ENCODE measurements at places on chromosomes 7 and 10.

GRCh38 chr10:29973921-29974320 is 85.5 kb downstream of the JCAD start:
- DNase-seq: no peak

DNA sequence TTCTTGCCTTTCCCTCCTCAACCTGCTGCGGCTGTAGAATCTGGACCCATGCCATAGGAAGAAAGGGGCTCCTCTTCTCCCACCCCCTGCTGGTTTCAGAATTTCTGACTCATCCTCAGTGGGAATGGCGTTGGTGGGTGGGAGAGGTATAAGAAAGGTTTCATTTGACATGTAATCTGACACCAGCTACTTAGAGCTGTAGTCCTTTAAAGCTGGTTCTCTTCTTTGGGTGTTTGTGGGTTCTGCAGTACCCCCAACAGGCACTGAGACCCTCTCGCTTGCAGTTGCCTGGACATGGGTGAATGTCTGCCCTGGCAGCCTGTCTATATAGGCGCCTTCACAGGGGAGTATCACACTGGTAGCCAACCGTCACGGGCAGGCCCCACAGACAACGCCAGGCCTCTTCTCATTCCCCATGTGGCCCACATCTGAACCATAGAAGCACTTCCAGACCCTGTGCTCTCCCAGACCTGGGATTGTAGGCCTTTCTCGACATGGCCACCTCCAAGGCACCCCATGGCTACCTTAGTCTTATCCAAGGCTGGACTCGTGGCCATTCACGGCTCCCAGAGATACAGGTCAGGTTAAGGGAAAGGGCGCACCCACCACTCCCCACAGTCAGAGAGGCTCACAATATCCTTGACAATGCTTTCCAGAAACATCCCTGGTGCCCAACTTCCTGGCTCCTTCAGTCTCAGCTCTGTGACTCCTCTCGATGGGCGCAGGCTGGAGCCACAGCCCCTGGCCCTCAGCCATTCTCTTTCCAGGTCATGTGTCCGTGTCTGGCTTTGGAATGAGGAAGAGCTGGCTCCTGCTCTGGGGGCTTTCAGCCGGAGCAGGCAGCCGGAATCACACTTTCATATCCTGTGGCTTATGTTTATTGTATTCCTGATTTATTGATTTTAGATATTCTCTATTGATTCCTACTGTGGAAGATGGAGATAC is 17.5 kb downstream of the ZNF862 start:
- no peak for DNase-seq

- DNase-seq: no peak
Observed at GRCh38 chr10:103833731-103834365, 21.5 kb downstream of the SH3PXD2A start.

DNA sequence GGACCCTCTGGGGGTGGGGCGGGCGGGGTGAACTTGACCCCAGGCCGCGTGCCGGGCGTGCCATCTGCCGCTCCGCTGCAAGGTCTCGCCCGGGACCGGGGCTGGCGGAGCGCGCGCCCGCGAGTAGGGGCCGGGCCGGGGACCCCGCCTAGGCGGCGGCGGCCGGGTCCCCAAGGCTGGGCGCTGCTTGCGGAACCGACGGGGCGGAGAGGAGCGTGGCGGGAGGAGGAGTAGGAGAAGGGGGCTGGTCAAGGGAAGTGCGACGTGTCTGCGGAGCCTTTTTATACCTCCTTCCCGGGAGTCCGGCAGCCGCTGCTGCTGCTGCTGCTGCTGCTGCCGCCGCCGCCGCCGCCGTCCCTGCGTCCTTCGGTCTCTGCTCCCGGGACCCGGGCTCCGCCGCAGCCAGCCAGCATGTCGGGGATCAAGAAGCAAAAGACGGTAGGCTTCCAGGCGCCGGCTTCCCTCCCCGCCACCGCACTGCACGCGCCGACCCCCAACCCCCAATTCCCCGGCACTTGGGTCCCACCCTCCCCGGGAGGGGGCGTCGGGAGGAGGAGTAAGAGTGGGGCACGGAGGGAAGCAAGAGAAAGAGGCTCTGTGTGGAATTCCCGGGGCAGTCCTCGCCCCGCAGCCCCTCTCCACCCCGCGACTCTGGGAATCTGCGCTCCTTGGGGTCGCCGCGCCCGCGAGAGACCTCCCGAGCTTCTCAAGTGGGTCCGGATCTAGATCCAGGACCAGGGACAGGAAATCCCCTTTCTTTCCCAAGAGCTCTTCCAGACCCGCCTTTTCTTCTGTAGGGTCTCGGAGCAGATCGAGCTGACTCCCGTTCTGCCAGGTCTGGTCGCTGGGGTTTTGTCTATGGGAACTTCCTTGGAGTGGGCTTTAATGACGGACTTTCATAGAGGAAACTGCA is at the start of gene PAPSS2:
Gene PAPSS2, plus strand, starts transcription at position 308 of the 913 bp plus-strand sequence. Its CDS starts 104 bp downstream, at position 412.
- DNase-seq: peak; percentile 34

- no peak for DNase-seq
Observed at GRCh38 chr7:120052884-120053382, 220.0 kb upstream of the KCND2 start.

GRCh38 chr7:74355091-74355490 is 65.9 kb downstream of the CLIP2 start:
- peak; percentile 31 for DNase-seq

- no peak for DNase-seq
Observed at GRCh38 chr10:112407696-112408095, 33.8 kb downstream of the ACSL5 start.

- no peak for DNase-seq
Observed at GRCh38 chr7:29310625-29311024, 116.0 kb downstream of the CHN2 start.

DNA sequence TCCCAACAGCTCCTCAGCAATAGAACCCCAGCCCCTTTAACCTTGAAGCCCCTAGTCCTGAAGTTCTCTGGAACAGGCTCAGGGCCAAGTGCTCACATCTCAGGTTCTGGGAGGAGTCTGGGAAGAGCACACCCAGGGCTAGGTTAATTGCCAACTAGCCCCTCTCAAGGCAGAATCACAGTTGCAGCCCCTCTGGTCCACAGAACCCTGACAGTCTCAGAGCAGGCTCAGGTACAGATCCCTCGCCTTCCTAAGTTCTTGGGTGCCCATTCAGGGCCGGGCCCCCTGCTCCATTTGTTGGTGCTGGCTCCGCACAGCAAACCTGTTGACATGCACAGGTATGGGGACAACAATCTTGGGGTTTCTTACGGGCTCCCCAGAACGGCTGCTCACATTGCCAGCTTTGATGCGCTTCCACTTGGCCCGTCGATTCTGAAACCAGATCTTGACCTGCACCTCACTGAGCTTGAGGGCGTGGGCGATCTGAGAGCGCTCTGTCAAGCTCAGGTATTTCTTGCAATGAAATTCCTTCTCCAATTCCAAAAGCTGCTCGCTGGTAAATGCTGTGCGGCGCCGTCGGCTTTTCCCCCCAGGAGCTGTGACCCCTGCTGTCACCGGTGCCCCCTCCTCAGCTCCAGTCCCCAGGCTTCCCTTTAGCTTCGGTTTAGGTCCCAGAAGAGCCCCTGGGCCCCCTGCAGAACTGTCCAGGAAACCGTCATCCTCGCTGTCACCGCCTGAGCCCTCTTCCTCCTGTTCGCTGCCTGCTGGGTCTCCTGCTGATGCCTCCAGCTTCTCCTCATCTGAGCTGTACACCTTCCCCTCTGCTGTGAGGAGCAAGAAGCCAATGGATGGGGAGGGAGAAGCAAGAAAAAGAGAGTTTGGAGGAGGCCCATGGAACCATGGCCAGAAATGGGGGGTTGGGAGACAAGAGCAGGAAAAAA is 18.9 kb downstream of the GBX1 start:
- no peak for DNase-seq

GRCh38 chr7:131537571-131537978 is 18.9 kb downstream of the PODXL start:
- DNase-seq: no peak

DNA sequence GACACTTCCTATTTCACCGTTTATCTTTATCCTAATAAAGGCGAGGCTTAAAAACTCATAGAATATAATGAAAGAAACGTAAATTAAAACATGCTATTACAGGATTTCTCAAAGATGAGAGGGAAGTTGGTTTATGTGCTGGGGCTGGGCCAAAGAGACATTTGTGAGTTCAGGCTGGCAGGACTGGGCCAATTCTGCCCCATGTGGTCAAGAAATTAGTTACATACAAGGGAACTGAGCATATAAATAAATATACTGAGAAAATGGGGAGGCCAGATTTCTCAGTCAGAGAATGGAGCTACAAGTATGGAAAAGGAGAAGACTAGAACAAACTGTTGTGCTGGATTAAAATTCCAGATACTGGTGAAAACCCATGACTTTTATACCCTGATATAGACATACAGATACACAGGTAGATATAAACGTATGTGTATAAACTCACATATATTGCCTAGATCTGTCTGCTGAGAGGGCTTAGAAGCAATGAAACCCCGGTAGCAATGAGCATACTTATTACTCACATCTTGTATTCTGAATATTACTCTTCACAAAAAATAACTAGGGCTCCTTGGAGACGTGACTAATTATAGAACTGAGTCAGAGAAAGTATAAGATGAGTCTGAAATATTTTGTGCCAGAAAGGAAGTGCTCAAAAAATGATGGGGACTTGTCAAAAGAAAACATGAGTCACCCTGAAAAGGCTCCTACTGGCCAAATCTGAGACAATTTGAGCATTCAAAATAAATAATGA is 155.7 kb upstream of the FGFR2 start:
- no peak for DNase-seq

DNA sequence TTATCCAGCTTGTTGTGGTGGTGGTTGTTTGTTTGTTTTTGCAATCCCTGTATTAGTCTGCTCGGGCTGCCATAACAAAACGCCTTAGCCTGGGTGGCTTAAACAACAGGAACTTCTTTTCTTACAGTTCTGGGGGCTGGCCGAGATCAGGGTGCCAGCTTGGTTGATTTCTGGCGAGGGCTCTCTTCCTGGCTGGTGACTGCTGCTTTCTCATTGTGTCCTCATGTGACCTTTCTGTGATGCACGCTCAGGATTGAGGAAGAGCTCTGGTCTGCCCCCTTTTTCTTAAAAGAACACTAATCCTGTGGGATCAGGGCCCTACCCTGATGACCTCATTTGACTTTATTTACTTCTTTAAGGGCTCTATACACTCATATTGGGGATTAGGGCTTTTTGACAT is 107.1 kb upstream of the NRP1 start:
- no peak for DNase-seq

DNA sequence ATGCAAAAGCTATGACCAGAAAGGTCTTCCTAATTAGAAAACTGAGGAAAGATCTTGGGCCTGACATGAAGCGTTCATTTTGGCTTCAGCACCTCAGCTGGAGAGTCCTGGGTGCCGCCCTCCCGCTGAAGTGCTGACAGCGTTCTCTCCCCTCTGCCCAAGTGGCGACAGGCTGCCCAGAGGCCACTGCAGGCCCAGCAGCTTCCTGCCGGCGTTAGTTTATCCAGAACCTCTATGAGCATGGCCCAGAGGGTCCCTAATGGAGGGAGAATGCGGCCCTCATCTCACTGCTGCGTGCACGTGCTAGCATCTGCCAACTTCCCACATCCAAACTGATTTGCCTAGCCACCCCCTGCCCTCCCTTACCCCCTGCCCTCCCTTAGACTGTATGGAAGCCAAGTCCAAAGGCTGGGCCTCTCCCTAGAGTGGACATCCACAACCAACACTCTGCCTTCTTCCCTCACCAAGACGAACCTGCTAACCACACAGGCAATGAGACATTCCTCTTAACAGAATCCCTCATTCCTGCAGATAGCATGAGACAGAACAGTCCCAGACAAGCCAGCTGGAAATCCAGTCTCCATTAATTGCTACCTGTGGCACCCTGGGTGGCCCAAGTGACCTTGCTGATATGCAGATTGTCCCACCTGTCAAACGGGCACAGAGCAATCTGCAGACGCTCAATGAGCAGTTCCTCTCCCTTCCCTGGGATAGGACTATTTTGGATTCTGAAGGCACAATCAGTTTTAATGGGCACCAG is 108.4 kb downstream of the C10orf90 start:
- DNase-seq: no peak

- peak; percentile 66 for DNase-seq
Observed at GRCh38 chr7:150665089-150665748, 20.3 kb upstream of the GIMAP2 start.

- no peak for DNase-seq
Observed at GRCh38 chr7:36880108-36880507, 155.8 kb upstream of the AOAH start.

- no peak for DNase-seq
Observed at GRCh38 chr7:117750612-117751563, 122.4 kb downstream of the CTTNBP2 start.

- DNase-seq: no peak
Observed at GRCh38 chr7:25831831-25832411, 320.1 kb upstream of the NFE2L3 start.

GRCh38 chr10:21926949-21927348 is 76.6 kb downstream of the DNAJC1 start:
- DNase-seq: no peak

GRCh38 chr7:25117226-25118047 is 7.6 kb downstream of the CYCS start:
- no peak for DNase-seq

- DNase-seq: no peak
Observed at GRCh38 chr7:167090-167855, 25.1 kb upstream of the FAM20C start.

DNA sequence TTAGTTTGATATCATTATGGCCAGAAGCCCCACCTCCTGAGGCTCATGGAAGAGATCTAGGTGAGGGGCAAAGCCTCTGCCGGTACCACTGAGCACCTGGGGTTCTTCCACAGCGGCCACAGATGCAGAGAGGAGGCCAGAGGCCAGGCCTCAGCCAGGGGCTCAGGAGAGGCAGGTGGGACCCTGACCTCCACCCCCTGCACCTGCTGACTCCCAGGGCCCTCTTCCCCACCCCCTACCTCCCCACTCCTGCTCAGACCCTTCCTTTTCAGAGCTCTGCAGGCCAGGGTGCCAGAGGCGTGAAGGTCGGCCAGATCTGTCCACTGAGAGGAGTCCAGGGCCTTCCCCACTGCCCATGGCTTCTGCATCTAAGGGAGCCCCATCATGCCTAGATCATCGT is 178.7 kb upstream of the PPP2R2D start:
- DNase-seq: no peak

- no peak for DNase-seq
Observed at GRCh38 chr7:22726907-22727713, at the start of gene IL6. Gene IL6, plus strand, starts transcription at chr7:22727200. Its CDS starts 63 bp downstream, at chr7:22727263.

DNA sequence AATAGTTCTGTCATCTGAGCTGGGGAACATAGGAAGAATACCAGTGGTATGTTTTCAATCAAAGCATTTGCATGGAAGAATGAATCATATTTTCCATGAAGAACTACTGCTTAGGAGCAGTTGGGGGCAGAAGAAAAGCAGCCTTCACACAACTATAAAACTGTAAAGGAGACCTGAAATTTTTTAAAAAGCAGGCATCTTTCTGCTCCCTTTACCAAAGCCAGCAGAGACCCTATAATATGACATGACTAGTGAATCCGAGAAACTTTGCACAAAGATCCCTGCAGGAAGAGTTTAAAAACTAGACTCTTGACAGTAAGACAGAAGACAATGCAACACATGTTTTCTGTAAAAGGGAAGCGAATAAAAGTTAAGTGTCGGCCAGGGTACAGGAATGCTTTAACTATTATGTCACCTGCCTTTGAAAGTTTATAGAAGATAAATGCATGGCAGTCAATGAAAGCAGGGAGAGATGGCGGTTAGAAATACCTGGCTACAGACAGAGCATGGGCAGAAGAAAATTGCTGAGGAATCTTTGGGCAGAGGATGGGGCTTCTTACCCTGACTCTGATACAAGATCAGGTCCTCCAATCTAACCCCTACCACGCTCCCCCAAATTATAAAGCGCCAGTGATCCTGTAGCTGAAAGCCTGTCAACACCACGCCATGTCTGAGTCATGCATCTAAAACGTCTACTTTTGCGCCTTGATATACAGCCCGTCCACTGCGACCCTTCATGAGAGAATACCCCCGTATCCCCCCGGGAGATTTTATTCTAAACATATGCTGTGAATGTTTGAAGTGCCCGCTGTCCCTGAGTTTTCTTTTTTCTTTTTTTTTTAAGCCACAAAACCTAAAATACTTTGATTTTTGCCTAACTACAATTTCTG is 93.1 kb downstream of the GLI3 start:
- no peak for DNase-seq

Measured in stimulated activated CD8-positive, alpha-beta memory T cell treated with anti-CD3 and anti-CD28 coated beads, Interleukin-4, amount 100 ng/mL, for 48 hours (primary cell).